ENCODE measurements at places on chromosomes 3 and 15.
A peak's percentile ranks its signal among the peaks of the same experiment; 100 is the strongest.

DNA sequence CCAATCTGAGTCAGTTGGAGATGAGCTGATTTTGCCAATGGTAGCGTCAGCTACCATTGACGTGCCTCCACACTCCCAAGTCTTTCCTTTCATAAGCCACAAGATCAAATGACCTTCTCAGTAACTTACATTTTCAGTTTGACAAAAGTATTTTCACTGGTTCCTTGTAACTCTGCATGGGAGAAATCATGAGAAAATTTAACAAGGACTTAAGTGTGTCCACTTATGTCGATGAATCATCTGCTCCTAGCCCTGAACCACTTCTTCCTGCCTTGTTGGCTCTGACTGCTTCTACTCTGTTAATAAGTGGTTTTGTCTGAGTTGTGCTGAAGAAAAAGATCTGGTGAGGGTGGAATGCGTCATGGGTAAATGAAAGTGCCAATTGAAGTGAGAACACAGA, 101.2 kb downstream of the NFKBIZ start:
- no peaks in the 10 kb centered on the region for H3K27me3 ChIP-seq
- peak; percentile 54 for DNase-seq
- H3K27ac ChIP-seq: no peak overlapping the region
- H3K4me1 ChIP-seq: no peaks in the 10 kb centered on the region

GRCh38 chr3:148948913-148949657, 42.3 kb upstream of the GYG1 start:
- H3K27me3 ChIP-seq: no peaks in the 10 kb centered on the region
- H3K27ac ChIP-seq: no peak overlapping the region
- no peaks in the 10 kb centered on the region for H3K36me3 ChIP-seq

DNA sequence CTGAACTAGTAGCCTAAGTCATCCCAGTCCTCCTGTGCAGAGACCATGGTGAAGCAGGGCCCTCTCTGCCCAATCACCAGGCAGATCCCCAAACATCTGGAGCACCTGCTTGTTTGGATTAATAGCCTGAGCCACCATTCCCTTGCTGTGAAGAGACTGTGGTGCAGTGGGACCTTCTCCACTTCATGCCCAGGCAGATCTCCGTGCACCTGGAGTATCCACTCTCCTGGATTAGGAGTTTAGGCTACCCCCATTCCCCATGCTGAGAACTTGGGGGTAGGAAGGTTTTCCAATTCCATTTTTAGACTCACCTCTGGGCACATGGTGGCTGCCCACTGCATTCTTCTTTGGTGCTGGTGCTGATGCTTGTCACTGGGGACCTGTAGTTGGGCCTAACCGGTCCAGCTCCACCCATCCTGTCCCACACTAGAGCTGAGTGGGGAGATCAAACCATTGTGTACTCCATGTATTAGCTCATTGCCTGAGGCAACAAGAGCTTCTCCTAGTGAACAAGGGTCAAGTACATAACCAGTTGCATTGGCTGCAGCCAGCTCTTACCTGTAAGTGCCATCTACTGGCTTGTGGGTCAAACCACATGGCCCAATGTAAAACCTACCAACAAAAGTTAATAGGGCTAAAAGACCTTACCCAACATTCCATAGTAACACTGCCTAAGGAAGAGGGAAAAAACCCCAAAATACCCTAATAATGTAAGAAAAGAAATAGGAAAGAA, 382.5 kb upstream of the CBLB start:
- H3K27me3 ChIP-seq: no peaks in the 10 kb centered on the region
- DNase-seq: no peak
- no peak overlapping the region for H3K4me3 ChIP-seq
- no peaks in the 10 kb centered on the region for H3K36me3 ChIP-seq
- no peaks in the 10 kb centered on the region for H3K4me1 ChIP-seq

DNA sequence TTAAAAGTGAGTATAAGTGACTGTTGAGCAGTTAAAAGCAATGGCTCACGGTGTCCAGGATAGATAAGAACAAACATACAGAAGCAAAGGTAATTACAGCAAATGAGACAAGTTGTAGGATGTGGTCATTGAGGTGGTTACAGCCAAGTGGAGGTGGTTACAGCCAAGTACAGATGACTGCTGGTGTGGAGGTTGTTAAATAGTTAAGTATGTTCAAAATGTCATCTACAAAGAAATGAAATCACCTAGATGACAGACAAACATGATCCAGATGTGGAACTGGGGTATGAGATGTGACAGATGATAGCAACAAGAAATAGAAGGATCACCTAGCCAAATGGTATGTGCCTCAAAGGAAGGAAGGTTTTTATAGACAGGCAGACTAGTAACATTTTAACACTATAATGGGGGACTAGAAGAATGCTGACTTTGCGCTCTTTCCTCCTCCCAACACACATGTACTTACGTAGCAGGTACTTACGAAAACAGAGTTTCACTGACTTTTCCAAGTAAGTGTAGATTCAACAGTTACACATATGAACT, 6.8 kb upstream of the ANKRD28 start:
- no peaks in the 10 kb centered on the region for H3K36me3 ChIP-seq
- H3K27me3 ChIP-seq: no peaks in the 10 kb centered on the region
- H3K27ac ChIP-seq: no peak overlapping the region
- peaks cover 15% of the 10 kb centered on the region for H3K4me1 ChIP-seq
- no peak overlapping the region for H3K4me3 ChIP-seq

GRCh38 chr3:100030346-100030745, 84.0 kb downstream of the FILIP1L start:
- no peaks in the 10 kb centered on the region for H3K27me3 ChIP-seq
- no peaks in the 10 kb centered on the region for H3K36me3 ChIP-seq
- no peaks in the 10 kb centered on the region for H3K4me1 ChIP-seq
- DNase-seq: no peak
- no peak overlapping the region for H3K27ac ChIP-seq

DNA sequence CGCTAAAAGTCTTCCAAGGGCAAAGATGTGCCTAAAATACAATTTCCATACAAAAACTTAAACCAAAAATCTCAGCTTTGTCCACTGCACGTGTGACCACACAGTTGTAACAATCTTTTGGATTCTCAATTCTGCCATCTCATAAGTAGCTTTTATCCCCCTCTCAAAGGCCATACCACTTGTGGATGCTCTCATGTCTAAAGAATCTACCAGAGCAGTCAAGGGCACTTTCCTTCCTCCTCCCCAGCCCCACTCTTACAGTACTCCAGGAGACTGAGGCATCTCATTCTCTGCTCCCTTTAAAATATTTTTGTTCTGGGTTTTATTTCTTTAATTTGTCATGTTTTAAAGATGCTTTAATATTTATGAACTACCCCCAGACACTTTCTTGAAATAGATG, 102.3 kb upstream of the PFN2 start:
- no peak for DNase-seq
- H3K36me3 ChIP-seq: no peaks in the 10 kb centered on the region
- no peak overlapping the region for H3K27ac ChIP-seq
- H3K27me3 ChIP-seq: no peaks in the 10 kb centered on the region
- H3K4me3 ChIP-seq: no peak overlapping the region

DNA sequence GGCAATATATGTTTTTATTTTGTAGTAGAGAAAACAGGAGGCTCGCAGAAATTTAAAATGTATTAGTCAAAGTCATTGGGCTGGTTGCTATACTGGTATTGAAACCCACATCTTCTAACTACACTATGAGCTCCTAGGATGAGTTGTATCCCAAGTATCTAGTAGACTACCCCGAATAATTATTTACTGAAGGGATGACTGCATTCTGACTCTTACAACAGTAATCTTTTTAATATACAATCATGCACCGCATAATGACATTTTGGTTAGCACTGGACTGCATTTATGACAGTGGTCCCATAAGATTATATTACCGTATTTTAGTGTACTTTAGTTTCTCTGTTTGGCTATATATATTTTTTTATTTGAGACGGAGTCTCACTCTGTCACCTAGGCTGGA, 15.3 kb downstream of the PIGB start:
- H3K27ac ChIP-seq: no peak overlapping the region
- peaks cover 4% of the 10 kb centered on the region for H3K36me3 ChIP-seq
- no peaks in the 10 kb centered on the region for H3K4me1 ChIP-seq
- no peak overlapping the region for H3K4me3 ChIP-seq

Data from upper lobe of left lung (tissue), 6 donors.